ENCODE measurements at places on chromosomes 3 and 15.

DNA sequence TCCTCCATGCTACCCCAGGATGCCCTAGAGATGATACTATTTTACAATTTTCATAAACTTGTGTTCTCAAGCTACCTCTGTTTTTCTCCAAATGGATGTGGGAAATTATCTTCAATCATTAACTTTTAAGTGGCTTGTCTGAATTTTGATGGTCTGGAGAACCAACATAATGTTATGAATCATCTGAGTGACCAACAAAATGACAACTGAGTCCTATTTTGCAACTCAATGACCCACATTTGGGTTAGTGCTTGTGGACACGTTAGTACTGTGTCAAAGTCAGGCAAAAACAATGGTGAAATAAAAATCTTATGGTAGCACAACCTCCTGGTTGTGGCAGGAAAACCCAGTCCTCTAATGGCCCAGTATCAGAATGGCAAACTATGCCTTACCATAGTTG is 352.4 kb upstream of the ZNF385D start:
- no peak for DNase-seq

DNA sequence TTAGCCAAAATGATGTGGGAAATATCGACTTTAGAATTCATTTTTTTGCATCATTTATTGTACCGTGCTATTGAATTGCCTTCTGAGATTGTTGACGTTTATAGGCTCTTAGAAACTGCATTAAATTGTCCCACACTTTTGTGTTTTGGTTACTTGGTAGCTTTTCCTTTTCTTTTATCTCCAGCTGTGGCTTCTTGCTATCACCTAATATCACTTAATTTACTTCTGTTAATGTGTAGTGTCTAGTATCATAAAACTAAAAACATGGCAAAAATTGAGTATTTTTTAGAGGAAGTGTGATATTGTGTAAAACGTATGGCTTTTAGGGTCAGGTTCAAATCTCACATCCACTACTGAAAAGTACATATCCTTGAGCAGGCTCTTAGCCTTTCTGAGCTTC is 11.2 kb downstream of the TMOD3 start:
- no peak for DNase-seq

GRCh38 chr3:13233487-13234485 is 160.6 kb upstream of the IQSEC1 start:
- DNase-seq: no peak

DNA sequence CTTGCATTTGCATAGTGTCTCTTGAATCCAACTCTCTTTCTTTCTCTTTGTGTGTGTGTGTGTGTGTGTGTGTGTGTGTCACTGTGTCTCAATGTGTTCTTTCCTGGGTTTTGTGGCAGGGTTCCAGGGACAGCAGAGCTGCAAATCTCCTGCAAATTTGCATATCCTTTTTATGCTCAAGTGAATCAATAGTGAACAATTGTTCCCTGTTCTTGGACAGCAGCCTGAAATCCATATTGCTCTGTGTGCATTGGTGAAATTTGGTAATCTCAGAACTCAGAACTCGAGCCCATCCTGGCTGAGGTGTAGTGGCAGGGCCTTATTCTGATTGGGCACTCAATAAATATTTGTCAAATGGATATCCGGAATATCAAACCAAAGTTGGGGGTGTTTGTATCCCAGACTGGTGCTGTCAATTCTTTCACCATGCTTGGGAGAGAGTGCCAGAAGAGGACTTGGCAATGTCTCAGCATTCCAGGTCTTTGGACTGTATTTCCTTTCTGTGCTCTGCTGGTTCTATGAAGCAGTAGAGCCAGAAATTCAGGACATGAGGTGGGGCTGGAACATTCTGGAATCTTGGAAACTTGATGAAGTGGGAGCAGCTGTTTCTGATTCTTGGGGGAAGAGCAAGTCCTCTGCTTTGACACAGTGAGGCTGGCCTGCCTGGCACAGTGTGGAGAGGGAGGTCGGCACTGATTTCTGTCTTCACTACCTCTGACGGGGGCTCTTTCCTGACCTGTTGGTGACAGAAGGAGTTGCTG is 380.6 kb upstream of the C2CD4B start:
- no peak for DNase-seq

- no peak for DNase-seq
Measured at GRCh38 chr3:87501076-87501475, 224.7 kb upstream of the POU1F1 start.

- DNase-seq: no peak
Measured at GRCh38 chr3:9769012-9769411, 735 bp downstream of the CAMK1 start.

DNA sequence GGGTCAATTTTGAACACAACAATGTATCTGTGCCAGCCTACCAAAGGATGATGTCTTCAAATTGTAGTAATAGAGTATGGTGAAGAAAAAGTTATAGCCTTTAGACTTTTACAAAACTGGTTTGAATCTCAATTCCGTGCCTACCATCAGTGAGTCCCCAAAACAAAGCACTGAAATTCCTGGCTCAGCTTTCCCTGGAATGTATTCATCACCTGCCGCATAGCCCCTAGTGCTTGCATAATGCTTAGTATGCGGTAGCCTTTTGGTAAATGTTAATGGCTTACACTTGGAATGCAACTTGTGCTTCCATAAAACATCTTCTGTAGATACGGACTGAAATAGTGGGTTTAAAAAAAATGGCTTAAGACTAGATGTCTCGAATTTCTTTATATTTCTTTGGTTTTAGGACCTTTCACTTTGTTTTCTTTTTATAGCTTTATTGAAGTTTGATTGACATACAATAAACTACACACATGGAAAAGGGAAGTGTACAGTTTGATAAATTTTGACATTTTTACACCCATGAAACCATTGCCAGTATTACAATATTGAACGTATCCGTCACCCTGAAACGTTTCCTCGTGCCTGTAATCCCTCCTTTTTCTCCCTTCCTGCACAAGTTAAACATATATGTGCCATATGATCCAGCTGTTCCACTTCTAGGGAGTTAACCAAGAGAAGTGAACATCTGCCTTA is 12.1 kb downstream of the SACM1L start:
- no peak for DNase-seq

DNA sequence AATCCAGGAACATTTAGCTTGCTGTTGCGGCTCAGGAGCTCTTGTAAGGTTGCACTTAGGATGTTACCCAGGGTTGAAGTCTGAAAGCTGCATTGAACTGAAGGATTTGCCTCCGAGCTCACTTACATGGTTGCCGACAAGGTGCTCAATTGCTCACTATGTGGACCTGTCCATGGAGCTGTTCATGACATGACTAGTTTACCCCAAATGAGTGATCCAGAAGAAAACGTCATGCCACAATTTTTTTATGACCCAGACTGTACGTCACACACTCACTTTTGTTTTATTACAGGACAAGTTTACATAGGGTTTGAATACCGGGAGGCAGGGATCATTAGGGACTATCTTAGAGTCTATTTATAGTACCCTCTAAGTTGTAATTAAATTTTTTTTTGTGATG is 21.0 kb upstream of the CLDN11 start:
- no peak for DNase-seq

DNA sequence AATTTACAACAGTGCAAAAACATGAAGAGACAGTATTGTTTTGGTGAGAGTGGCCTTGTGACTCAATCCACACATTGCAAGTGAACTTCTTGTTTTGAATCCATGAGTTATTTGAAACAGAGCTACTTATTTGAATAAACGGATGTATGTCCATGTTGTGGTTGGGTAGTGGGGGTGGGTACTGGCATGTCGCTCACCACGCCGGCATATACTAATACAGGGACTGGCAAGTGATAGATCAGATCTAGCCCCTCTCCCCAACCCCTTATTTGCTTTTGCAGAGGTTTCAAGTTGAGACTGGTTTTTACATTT is 83.8 kb downstream of the EDEM1 start:
- no peak for DNase-seq

GRCh38 chr3:122609798-122610559 is 32.5 kb downstream of the PARP15 start:
- DNase-seq: no peak

- no peak for DNase-seq
Measured at GRCh38 chr15:74196175-74196574, 6.4 kb downstream of the STRA6 start.

- DNase-seq: no peak
Measured at GRCh38 chr15:61318802-61319525, 89.9 kb upstream of the RORA start.

GRCh38 chr3:31252216-31253185 is 280.2 kb upstream of the STT3B start:
- no peak for DNase-seq

- DNase-seq: no peak
Measured at GRCh38 chr3:182683858-182684257, 109.4 kb upstream of the ATP11B start.

GRCh38 chr15:68042156-68042854 is 11.8 kb upstream of the PIAS1 start:
- DNase-seq: no peak

GRCh38 chr15:48112242-48112641 is 8.5 kb upstream of the SLC24A5 start:
- peak; percentile 54 for DNase-seq

- DNase-seq: no peak
Measured at GRCh38 chr3:189902230-189903186, 218.2 kb downstream of the P3H2 start.

- no peak for DNase-seq
Measured at GRCh38 chr3:141796081-141796888, 33.1 kb downstream of the GRK7 start.

GRCh38 chr3:58539626-58540025 is 2.6 kb upstream of the ACOX2 start:
- no peak for DNase-seq

DNA sequence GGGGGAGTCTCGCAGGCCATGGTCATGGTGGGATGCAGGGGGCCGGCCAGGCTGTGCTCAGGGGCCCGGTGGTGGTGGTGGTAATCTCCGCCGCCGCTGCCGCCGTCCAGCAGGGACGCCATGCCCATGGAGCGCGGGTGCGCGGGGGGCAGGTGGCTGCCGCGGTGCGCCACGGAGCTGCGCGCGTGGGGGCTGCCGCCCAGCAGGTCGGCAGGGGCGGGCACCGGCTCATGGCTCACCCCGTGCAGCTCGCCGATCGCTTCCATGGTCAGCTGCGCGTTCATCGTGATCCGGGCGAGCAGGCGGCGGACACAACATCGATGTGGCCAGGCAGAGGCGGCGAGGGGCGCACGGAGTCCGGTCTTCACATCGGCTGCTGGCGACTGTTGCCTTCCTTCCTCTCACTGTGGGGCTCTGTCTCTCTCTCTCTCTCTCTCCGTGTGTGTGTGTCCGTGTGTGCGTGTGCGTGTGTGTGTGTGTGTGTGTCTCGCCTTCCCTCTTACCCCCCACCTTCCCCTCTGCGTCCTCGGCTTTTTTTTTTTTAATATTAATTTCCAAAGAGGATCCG is 451 bp downstream of the ONECUT1 start:
- DNase-seq: no peak

- DNase-seq: no peak
Measured at GRCh38 chr15:25684521-25685431, 178.4 kb downstream of the ATP10A start.

DNA sequence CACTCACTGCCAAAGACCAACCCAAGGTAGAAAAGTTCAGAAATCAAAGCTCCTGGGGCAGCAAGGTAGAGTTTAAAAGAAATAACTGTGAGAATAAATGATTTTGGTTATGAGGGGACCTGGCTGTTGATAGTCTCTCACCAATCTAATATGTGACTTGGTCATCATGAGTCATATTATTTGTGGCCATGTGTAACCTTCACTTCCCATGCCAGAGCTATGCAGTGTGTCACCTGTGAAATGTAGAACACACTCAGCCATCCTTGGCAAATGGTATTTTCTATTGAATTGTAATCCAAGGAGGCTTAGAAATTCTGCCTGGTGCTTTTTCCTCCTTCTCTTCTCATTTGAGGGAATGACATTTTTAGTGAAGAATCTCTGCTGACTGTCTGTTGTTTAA is 184.2 kb upstream of the STAC start:
- DNase-seq: no peak

DNA sequence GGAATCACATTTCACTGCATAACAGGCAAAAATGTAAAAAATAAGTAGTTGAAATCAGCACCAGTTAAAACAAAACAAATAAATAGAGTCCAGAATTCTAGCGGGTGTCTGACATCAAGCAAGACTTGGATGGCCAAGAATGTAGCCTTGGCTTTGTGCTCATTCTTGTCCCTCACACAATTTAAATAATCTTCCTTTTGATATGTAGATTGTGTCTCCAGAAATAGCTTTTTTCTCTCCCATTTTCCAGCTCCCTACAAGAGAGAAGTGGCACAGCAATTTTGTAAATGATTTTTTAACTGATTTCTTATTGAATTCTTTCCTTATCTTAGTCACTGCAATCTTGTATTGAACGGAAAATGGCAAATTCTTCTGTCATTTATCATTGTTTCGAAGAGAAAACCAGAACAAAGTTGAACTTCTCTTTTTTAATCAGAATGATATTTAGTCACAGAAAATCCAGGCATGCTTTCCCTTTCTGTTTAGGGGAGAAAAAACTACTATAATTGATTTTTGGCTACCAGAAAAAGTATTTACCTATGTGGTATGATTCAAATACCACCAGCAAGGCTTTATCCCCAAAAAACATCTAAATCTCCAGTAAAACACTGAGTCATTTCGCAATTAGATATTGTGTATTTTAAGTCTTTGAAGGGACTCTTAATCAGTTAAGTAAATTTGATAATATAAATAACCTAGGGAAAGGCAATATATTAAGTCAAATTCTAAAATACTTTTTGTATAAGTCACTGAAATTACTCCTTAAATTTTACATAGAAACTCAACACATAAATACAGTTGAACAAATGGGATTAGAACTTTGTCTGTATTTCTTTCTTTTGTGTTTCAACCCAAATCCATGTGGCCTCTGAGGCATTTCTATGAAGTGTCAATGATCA is 481.7 kb downstream of the GBE1 start:
- no peak for DNase-seq

DNA sequence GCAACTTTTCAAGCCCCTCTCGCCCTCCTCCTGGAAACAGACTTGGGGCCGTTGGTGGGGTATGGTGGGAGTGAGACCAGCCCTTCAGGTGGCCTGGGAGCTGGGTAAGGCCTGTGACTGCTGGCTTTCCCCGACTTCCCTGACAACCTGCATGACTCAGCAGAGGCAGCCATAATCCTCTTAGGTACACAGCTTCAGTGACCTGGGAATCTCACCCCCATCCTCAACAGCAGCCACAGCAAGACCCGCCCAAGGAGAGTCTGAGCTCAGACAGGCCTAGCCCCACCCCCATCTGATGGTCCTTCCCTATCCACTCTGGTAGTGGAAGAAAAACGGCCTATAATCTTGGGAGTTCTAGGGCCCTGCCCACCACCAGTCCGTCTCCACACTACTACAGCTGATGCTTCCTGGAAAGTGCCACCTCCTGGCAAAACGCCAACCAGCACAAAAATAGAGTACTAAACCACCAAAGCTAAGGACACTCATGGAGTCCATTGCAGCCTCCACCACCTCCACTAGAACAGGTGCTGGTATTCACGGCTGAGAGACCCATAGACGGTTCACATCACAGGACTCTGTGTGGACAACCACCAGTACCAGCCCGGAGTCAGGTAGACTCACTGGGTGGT is 13.1 kb upstream of the SLC27A2 start:
- DNase-seq: no peak

DNA sequence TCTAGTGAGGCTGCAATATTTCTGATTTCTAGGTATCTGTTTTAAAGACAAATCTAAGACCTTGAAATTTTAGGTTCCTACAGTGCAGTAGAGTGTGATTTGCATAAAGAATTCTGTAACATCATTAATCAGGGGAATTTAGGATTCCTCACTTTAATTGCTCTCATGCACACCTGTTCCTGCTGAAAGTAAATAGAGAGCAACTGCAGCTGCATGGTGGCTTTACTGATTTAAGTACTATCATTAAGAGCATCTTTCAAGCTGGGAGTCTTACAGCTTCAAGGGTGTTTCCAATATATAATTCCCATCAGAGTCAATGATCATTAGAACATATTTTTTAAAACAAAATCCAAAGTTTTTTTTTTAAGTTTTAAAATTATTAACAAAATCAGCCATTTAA is 36.0 kb upstream of the C3orf70 start:
- DNase-seq: no peak
